Chondrocyte (in vitro differentiated cells): ENCODE measurements at places on chromosomes 12 and 14. TPM values are rescaled to one million over a fixed set of nuclear protein-coding genes. Genes with fewer than 3 reads are reported as not detected.

The P2RX2 gene
- total RNA-seq, result not detected in 3 replicates

The PRB2 gene
- not detected in 3 replicates for total RNA-seq

GRCh38 chr12:19084547-19084946, 45.0 kb upstream of the PLEKHA5 start:
- no peak for DNase-seq

The CELA1 gene
- not detected in 3 replicates for total RNA-seq

The TAS2R42 gene
- total RNA-seq, result not detected in 3 replicates

DNA sequence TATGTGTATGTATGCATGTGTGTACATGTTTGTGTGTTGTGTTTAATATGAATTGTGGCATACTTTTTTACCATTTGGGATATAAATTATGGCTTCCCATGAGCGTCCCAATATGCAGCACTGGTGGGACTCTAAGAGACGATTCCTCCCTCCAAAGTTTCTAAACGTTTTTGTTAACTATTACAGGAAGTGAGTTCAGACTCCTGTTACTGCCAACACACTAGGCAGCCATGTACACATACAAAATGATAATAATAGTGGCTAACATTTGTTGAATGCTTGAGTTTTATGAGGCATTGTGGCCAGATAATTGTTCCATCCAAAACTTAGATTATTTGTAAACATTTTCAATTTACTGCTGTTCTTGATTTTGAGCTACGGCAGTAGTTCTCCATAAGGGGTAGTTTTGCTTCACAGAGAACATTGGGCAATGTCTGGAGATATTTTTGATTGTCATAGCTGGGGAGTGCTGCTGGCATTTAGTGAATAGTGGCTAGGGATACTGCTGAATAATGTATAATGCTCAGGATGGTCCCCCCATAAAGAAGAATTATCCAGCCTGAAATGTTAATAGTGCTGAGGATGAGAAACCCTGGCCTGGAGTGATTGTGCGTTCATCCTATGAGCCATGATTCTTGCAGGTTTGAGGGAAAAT, 45.1 kb downstream of the ARID2 start:
- DNase-seq, result no peak

DNA sequence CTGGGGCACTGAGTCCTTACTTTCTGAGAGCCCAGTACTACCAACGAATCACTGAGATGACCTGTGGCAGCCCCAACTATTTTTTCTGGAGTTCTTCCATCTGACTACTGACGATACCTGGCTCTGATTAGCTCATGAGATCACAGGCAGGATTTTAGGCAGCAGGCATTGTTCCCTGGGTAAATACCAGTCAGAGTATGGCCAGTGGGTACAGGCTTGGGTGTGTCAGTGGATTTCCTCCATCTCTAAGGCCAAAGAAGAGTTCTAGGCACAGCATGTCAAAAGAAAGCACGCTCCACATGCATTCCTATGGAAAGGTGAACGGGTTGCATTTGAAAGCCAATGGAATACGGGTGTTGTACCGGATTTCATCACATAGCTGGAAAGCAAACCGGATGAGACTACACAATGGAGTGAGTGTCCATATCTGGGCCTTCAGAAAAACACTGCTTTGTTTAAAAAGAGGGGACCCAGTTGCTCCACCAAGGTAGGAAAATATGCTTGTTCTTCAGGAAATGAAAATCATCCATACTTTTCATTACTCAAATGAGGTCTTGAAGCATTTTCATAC, 55.0 kb downstream of the PAX9 start:
- DNase-seq, result no peak

The LARP4 gene
- 38.9 to 40.4 TPM (median 39.2 TPM) in 3 replicates for total RNA-seq

- no peak for DNase-seq
Measured at GRCh38 chr14:103136388-103137271, 13.4 kb downstream of the TNFAIP2 start.

The RAD52 gene
- 9.6 to 13.0 TPM (median 9.9 TPM) in 3 replicates for total RNA-seq

DNA sequence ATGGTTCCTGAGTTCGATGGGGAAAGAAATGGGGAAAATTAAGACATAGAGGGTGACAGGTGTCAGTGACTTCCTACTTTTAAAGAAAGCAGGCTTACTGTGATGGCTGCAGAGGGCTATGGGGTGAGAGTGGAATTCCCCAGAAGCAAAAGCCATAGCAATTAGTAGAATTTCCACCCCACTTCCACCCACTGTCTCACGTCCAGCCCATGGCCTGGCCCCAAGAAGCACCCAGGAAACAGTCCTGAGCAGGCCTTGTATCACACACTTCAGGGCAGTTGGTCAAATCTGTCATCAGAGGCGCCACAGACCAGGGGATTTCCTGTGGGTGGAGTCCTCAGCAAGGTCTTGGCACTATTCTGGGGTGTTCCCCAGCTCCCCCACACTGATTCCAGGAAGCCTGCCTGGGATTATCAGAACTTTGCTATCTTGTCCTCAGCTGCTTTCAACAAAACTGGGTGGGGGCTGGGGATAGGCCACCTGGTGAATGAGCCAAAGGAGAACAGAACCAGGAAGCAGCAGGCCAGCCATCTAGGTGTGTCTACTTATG, 120.1 kb upstream of the CCND2 start:
- DNase-seq, result no peak

DNA sequence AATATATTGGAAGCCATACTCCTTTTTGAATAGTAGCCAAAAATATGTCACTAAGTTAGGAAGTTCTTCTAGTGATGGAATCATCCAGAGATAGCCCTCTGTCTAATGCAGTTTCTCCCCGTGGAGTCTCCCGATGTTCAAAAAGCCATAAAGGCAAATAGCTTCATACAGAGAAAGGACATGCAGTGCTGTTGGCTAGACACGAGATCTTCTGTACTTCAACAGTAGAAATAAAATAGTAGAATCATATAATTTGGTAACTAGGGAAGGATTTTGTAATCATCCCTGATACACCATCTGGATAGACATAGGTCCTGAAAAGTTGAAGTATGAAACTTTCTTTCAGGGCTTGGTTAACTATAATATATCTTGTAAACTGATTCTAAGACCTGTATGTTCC, 27.6 kb downstream of the LRFN5 start:
- DNase-seq, result no peak
